ENCODE measurements at places on chromosomes 11 and 22.
A peak's percentile ranks its signal among the peaks of the same experiment; 100 is the strongest.

GRCh38 chr22:20803696-20804324, 29.9 kb downstream of the SERPIND1 start:
- H3K4me1 ChIP-seq = peaks cover 13% of the 10 kb centered on the region
- DNase-seq = peak; percentile 46
- H3K27ac ChIP-seq = no peak overlapping the region

DNA sequence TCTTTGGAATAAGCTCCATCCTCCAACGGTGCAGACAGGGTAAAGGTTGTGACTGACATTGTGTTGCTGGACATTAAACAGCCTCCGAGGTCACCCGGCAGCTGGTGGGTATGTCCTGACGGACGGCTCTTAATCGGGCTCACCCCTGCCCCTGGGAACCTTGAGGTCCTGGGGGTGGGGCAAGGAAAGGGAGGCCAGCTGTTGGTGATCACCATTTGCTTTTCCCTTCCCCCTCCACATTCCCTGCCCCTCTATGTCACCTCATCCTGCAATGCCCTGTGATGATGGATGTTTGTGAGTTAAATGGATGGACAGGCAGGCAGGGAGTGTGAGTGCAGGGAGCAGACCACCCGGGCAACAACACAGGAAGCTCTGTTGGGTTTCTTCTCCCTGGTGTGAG, 26.3 kb downstream of the APLNR start:
- no peaks in the 10 kb centered on the region for H3K27me3 ChIP-seq
- H3K4me3 ChIP-seq = no peak overlapping the region
- DNase-seq = no peak

- no peak for DNase-seq
- H3K4me3 ChIP-seq = no peak overlapping the region
- no peaks in the 10 kb centered on the region for H3K27me3 ChIP-seq
- no peaks in the 10 kb centered on the region for H3K4me1 ChIP-seq
- no peaks in the 10 kb centered on the region for H3K36me3 ChIP-seq
Observed at GRCh38 chr11:126601550-126602215, 246.2 kb downstream of the ST3GAL4 start.

- no peak overlapping the region for H3K27ac ChIP-seq
- H3K27me3 ChIP-seq = no peaks in the 10 kb centered on the region
- H3K36me3 ChIP-seq = no peaks in the 10 kb centered on the region
- no peaks in the 10 kb centered on the region for H3K4me1 ChIP-seq
Observed at GRCh38 chr11:2470495-2470894, 25.7 kb downstream of the KCNQ1 start.

- no peaks in the 10 kb centered on the region for H3K27me3 ChIP-seq
- H3K4me3 ChIP-seq = no peak overlapping the region
- no peak for DNase-seq
- H3K36me3 ChIP-seq = no peaks in the 10 kb centered on the region
- no peak overlapping the region for H3K27ac ChIP-seq
Observed at GRCh38 chr11:407651-408123, 7.1 kb downstream of the SIGIRR start.

DNA sequence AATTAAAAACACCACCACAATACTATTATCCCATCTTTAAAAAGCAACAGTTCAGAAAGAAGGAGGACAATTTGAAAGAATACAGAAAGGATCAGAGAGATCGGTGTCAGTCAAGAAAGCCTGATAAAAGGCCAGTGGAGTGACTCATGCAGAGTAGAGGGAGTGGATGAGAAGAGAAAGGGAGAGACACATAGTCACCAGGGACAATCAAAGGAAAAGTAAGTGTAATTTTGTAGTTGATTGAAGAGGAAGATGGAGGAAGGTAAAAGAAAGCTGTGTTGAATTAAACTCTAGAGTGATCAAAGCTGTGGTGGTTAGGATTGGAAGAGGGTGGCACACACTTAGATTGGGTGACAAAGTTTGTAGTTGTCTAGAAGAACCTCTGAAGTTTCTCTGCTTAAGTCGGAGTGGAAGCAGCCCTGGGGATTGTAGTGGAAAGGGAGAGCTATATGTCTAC, 14.1 kb downstream of the SPECC1L start:
- peak; percentile 20 for DNase-seq
- peak overlapping the region; percentile 68 for H3K27ac ChIP-seq
- H3K4me3 ChIP-seq = no peak overlapping the region
- H3K27me3 ChIP-seq = no peaks in the 10 kb centered on the region

DNA sequence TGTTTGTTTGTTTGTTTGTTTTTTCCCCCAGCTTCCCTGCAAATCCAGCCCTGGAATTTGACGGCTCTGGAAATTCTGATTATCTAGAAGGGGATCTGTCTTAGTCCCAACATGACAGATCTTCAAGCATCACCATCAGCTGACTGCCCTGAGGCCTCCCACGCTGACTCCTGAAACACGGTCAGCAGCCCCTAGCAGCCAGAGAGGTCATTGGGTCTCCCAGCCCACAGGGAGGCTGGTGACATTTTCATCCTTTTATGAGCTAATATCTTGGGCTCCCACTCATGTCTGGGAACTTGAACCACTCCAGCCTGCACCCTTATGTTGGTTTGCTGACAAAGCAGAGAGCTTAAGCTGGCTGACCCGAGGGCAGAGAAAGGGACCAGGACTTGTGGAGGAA, 66.0 kb upstream of the TIMP3 start:
- H3K4me1 ChIP-seq = no peaks in the 10 kb centered on the region
- H3K36me3 ChIP-seq = no peaks in the 10 kb centered on the region
- no peak overlapping the region for H3K27ac ChIP-seq
- peaks cover 3% of the 10 kb centered on the region for H3K27me3 ChIP-seq
- H3K4me3 ChIP-seq = no peak overlapping the region
- DNase-seq = no peak

DNA sequence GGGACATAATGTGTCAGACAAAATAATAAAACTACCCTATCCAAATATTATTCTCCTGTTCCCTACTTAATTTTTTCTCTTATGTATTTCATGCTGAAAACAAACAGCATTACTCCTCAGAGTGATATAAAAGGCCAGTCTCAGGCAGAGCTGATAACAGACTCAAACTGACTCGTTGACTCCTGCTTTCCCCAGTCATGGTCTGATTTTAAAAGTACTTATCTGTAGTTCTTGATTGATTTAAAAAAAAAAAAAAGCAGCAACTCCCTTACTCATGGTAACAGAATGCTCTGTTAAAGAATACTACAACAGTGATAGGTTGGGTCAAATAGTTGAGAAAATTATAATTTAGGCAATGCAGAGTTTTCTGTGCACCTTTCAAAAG, 90.3 kb upstream of the BARX2 start:
- H3K27me3 ChIP-seq = peaks cover 5% of the 10 kb centered on the region
- H3K4me3 ChIP-seq = no peak overlapping the region
- H3K4me1 ChIP-seq = no peaks in the 10 kb centered on the region
- H3K36me3 ChIP-seq = no peaks in the 10 kb centered on the region
- H3K27ac ChIP-seq = no peak overlapping the region
